Spinal cord (tissue), 10 donors: ENCODE measurements at places on chromosomes 1 and 21.

DNA sequence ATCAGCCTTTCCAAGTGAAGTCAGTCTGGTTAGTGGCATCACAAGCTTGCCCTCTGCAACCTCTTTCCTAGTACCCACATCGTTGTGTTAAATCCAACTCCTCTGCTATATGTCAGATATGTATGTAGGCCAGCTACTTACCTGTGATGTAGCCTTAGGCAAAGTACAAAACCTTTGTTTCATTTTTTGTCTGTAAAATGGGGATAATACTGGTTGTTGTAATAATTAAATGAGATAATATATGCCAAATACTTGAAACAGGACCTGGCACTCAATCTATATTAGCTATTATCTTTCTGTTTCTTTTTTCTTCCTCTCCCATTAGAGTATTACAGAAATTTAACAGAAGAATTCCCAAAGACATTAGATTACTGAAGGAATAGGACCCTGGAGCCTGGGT is 1.2 kb downstream of the PCP4L1 start:
- DNase-seq = no peak

DNA sequence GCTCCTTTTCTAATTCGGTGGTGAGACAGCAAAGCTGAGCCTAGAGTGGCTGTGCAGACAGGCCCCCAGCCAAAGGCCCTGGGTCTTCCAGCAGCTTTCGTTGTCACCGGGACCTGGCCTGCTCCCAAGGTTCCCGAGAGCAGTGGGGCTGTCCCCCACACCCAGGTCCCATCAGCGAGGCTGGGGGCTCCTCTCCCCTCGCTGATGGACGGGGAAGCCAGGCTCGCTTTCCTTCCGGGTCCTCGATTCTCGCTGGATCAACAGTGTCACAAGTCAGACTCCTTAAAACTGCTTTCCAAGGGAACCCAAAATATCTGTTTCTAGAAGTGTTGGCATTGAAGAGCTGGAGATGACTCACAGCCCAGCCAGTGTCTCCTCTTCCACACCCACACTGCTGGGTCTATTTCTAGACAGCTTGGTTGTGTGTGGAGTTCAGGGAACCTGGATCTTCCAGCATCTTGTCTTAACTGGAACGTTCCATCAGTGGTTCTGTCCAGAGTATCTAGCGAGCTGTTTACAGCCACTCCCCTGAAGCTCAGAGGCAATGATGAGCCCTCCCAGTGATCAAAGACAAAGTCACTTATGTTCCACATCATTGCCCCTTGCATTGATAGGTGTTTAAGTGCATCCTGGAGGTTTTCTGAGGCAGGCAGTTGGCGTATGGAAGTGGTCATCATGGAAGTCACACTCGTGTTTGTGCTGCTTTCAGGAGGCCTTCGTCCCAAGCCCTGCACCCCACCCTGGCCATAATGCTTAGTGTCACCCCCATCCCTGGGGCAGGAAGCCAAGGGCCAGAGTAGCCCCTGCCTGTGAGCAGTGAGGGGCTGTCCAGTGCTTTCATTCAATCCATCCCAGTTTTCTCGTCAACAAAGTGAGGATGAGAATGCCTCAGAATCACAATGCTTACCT is 35.2 kb downstream of the RRP1 start:
- DNase-seq = no peak

- DNase-seq = peak; percentile 22
Measured at GRCh38 chr1:224929335-224930237, at the start of gene DNAH14. Gene DNAH14 (plus strand): TSS chr1:224929675. CDS start chr1:224952703, 23,028 bp downstream.

DNA sequence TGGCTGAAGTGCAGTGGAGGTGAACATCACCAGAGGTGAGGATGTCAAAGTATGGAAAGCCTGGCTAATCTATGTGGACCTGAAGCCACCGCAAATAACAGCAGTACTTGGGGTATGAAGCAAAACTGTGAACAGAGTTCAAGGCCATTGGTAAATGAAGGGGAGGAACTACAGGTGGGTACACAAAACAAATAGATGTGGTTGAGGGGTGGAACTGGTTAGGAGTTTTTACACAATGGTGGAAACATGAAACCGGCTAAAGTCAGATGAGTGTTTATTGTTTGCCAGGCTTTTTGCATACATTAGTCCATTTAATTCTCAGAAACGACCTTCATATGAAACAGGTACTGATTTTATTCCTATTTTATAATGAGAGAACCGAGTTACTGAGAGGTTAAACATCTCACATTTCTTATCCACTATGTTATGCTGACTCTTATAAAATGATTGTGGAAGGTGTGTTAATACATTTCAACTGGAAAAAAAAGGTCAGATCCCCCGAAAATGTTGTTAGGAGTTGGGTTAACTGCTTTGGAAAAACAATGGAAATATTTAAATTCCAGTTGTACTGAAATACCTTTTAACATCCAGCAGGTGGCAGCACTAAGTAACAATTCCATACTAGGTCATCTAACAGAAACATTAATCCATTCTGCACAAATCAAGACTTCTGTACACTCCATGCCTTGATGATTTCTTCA is 44.3 kb upstream of the GTF2B start:
- peak; percentile 83 for DNase-seq

DNA sequence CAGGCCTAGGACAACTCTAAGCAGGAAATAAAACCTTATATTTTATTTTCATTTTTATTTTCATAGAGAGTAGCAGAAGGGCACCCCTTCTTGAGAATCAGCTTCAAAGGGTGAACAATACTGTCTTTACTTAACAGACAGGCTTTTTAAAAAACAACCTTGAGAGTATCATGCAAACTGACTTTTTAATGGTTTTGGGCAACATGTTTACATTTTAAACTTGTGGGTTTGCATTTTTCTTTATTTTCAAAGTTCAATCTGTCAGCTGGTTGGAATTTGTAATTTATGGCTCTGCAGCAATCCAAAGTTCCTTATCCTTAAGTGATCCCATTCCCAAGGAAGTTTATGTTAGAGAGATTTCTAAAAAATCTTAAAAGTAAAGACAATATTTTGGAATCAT is 392.3 kb upstream of the ADAMTS5 start:
- no peak for DNase-seq

DNA sequence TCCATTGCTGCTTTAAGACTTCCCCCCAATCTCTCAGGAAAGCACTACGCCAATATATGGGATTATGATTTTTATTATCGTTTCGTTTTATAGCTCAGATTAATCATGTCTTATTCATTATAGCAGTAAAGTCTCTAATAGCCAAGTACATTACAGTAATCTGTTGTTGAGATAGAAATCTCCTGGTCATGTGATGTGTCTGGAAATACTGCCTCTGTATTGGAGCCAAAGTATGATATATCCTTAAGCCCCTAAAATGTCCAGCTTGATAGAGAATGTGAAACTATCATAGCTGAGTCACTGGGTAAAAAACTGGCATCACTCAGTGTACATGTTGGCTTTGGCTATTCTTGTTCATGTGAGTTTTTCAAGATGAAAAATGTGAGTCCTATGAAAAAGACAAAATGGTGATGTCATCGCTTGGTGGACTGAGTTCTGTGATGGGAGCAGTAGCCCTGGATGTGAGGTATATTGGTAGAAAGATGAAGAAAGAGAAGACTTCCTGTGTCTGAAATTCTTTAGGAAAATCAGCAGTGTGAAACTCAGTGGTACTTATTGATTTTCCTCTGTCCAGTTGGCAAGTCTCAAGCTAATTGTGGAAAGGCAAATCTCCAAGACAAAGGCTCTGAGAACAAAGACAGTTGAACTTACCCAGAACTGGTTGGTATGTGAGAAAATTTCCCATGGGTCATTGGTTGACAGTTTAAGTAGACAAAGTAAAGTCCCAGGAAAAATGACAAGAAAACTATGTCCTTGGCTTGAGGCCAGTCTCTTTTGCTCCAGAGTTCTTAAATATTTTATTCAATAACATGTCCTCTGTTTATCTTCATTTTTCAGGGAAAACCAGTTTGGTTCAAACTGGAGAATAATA is 76.2 kb downstream of the BRINP2 start:
- DNase-seq = no peak

- DNase-seq = no peak
Measured at GRCh38 chr1:109769330-109770078, 5.8 kb upstream of the EPS8L3 start.

- DNase-seq = no peak
Measured at GRCh38 chr1:164644774-164645644, 86.0 kb downstream of the PBX1 start.
